ENCODE measurements at places on chromosomes 13 and 19.

GRCh38 chr13:77584106-77584505 is 48.6 kb downstream of the SCEL start:
- DNase-seq, result no peak

DNA sequence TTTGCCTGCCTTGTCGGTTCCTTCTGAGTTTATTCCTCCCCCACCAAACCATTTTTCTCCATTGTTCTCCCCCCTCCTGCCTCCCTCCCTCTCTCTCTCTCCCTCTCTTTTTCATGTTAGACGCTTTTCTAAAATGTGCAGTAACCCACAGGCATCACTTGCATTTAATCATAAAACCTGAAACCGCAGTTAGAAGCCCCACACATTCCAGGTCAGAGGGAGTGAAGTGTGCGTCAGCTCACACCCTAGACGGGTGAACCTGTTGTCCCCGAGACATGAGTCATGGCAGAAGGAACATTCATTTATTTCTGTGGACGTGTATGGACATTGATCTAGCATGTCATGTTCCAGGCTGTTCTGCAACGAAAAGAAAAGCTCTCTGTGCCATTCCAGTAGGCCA is 19.9 kb downstream of the ONECUT3 start:
- DNase-seq, result no peak

GRCh38 chr19:55491546-55492360 is 3.5 kb downstream of the SSC5D start:
- DNase-seq, result no peak

DNA sequence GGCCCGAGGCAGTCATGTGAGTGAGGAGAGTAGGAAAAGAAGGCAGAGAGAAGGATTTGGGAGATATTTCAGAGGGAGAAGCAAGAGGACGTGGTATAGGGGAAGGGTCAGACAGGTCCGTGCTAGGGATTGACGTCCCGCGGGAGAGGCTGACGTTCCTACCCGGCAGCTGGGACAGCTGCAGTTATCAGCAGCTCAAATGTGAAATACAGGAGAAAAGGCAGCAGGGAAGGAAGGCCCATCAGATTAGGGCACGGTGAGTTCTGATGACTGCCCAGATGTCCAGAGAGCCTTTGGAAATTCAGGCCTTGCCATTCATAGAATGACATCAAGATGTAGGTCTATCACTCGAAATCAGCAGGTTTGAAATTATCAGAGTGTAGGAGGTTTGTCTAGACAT is 88.4 kb downstream of the IRS2 start:
- DNase-seq, result no peak

DNA sequence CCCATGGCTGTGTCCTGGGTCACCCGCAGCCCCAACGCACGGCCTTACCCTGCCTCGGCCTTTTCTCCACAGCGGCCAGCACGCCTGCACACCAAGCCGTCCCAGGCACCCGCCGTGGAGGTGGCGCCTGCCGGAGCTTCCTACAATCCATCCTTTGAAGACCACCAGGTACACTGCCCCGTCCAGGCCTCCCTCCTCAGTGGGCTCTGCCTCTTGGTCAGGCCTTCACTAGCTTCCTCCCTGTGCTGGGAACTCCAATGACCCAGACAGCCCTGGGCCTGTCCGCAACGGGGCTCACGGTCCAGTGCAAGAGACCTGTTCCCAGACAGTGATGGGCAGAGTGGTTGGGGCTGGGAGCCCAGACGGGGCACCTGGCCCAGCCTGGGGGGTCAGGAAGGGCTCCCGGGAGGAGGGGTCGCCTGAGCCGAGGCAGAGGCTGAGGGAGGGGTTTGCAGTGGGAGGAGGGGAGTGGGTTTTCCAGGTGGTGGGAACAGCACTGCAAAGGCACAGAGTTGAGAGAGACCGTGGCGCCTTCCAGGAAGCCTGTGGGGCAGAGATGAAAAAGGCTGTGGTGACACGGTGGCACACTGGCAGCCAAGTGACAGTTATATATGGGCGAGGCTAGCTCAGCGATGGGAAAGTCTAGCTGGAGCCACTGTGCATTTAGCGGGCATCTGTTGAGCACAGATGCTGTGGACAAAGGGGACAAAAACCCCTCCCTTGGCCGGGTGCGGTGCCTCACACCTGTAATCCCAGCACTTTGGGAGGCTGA is 7.3 kb downstream of the NOP53 start:
- no peak for DNase-seq

DNA sequence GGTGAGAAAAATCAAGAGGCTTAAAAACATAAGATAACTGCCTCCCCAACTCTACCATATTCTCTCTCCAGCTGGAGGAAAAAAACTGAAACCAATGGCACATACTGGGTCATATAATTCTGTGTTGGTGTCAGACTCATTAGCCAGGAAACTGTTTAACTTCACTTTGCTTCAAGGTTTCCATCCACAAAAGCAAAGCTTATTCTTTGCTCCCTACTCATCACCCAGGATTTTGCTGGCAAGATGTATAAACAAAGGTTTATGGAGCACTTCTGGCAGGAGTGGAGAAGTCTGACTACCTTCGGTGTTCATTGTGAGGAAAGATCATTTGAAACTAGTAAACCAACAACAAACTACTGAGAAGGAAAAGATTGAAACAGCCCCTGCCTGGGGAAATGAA is 197.5 kb upstream of the SERP2 start:
- no peak for DNase-seq

- DNase-seq, result no peak
These were observed 136.5 kb downstream of the RNF17 start for GRCh38 chr13:24900507-24900906.

GRCh38 chr19:12967907-12968306 is 1.5 kb upstream of the DAND5 start:
- no peak for DNase-seq

GRCh38 chr19:38661136-38661535 is 13.7 kb downstream of the ACTN4 start:
- no peak for DNase-seq

GRCh38 chr13:41054212-41054877 is 7.0 kb upstream of the WBP4 start:
- DNase-seq, result no peak

GRCh38 chr19:37763488-37763887 is 15.9 kb downstream of the ZNF573 start:
- no peak for DNase-seq

GRCh38 chr19:18809149-18809868 is 18.2 kb upstream of the COMP start:
- DNase-seq, result no peak

Measured in esophagus squamous epithelium (tissue), 5 donors.